ENCODE measurements at places on chromosomes 13 and 19.

GRCh38 chr19:3725640-3726310 is 17.6 kb downstream of the TJP3 start:
- DNase-seq = no peak

- no peak for DNase-seq
These were observed 76.3 kb downstream of the PEG3 start for GRCh38 chr19:56764196-56764695.

- DNase-seq = no peak
These were observed 238.0 kb downstream of the PCDH9 start for GRCh38 chr13:66992183-66992582.

- no peak for DNase-seq
These were observed 135.2 kb downstream of the PCDH9 start for GRCh38 chr13:67094952-67095351.

- no peak for DNase-seq
These were observed 518 bp downstream of the FLT3LG start for GRCh38 chr19:49474542-49474924.

GRCh38 chr19:850221-850978 is 1.7 kb upstream of the ELANE start:
- DNase-seq = peak; percentile 65

- no peak for DNase-seq
These were observed 5.5 kb downstream of the PHLDB3 start for GRCh38 chr19:43499042-43499441.

DNA sequence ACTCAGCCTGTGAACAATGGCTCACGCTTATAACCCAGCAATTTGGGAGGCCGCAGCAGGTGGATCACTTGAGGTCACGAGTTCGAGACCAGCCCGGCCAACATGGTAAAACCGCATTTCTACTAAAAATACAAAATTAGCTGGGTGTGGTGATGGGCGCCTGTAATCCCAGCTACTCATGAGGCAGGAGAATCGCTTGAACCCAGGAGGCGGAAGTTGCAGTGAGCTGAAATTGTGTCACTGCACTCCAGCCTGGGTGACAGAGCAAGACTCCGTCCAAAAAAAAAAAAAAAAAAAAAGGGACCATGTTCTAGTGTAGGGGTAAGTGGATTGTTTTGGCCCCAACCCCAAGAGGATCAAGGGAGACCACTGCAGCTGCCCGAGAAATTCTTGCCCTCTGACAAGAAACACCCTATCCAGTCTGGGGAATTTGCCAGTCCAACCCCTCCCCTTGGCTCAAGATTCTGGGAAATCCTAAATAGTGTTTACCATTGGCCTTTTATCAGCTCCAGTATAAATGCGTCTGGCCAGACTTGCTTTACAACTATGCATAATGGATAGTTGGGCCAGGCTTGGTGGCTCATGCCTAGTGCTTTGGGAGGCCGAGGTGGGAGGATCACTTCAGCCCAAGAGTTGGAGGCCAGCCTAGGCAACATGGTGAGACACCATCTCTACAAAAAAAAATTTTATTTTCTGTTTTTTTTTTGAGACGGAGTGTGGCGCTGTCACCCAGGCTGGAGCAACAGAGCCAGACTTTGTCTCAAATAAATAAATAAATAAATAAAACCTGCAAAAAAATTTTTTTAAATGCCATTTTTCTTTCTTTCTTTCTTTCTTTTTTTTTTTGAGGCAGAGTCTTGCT is 5.1 kb upstream of the DHDH start:
- DNase-seq = no peak

DNA sequence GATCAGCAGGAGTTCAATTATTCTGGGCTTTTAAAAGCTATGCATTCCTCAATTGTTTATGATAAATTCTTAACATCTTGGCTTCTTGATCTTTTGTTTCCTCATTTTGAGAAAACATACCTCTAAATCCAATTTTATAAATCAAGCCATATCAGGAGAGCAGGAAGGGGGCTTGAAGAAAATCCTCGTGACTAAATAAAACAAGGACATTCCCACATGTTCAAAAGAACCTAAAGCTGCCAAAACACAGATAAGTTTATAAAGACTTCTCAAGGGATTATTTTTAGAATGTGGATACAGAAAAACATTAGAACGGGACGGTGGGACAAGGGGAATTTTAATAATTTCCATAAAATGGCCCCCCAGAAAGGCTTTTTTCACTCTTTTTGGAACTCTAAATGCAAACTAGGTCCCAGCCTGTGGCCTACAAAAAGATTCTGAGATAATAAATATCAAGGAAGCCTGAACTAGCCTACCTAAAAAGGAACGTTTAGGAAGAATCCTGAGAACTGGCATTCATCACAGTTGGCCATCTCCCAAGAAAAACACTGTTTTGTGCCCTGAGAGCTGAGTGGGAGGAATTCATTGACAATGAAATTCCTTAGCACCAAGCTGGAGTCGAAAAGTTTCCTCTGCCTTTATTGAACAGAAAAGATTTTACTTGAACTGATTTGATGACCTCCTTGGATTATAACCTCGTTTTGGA is 30.1 kb downstream of the ZAR1L start:
- no peak for DNase-seq

DNA sequence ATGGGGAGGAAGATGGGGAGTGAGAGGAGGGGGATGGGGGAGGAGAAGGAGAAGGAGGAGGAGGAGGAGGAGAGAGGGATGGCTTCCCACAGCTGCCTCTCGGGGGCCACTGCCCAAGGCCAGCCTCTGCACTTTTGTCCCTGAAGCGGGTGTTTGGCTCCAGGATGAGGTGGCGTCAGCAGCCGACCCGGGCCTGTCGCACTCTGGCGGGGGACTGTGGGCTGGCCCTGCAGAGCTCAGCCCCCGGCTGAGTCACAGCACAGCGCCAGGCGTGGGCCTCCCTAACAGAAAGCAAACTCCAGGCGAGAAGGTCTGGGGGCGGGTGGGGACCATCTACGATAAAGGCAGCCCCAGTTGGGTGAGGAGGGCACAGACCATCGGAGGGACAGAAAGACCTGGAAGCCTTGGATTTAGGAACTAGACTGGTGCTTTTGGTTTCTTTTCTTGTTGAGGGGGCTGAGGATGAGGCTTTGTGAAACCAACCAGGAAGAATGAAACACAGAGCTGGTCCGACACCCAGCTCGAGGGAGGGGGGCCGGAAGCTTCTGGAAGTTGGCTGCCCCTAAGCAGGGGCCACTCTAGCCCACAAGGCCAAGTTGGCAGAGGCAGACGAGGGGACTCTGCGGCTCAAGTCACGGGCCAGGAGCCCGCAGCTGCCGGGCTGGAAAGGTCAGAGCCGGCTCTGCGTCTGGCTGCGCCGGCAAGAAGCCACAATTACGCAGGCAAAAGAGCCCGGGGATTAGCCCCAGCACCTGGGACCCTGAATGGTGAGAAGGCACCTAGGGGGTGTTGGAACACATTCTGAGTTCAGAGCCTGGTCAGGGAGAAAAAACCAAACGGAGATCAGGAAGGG is 18.2 kb downstream of the LSM4 start:
- DNase-seq = no peak

DNA sequence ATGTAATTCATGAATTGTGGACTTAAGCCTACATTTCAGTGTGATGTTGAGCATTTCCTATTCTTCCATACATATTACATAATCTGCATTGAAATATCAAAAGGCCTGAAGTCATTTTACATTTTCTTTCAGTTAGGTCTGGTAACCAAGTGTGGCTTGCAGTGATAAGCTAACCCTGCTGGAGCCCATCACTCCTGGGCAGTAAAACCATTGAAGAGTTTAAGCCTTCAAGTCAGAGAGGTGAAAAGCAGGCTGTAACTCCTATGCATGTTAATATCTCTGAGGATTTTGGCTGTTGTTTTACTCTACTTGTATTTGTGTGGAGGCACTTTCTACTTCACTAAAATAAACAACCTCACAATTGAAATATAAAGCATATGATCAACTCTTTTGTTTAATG is 248.8 kb downstream of the SLITRK5 start:
- no peak for DNase-seq

DNA sequence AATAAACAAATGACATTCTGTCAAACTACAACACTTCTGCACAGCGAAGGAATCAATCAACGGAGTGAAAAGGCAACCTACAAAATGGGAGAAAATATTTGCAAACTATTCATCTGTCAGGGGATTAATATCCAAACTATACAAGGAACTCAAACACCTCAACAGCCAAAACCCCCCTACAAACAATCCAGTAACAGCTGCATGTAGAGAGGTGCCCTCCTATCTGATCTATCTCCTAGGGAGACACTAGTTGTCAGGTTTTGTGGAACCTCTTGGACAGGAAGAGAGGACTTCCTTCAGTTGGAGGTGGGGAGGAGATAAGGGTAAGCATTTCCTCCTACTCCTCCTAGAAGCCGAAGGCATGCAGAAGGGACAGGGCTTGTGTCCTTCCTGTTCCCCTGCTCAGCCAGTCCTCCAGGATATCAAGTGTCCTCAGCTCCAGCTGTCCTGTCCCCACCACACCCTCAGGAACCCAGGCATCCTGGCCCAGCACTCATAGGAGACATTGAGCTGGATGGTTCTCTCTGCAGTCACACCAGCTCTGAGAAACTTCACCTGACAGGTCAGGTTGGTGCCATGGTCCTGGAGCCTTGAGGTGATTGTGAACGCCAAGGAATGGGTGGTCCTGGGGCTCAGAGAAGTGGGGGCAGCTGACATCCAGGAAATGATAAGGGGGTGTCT is 9.8 kb upstream of the SIGLEC8 start:
- no peak for DNase-seq

- DNase-seq = no peak
These were observed 155.2 kb upstream of the IPO5 start for GRCh38 chr13:97798171-97798821.

DNA sequence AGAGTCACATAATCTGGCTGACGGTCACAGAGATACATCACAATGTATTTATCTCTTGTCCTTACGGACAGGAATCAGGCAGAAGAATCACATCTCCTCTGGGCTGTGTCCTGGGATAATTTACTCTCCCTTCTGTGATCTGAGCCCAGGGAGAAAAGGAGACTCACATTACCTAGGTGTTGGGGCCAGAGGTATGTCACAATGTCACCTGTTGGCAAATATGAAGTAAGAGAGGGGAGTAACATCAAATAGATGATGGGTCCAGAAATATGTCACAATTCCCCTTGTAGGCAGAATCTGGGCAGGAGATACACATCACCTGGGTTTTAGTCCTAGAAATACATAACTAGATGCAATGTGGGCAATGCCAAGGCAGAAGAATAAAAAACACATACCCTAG is 67.2 kb downstream of the ZNF726 start:
- DNase-seq = no peak

DNA sequence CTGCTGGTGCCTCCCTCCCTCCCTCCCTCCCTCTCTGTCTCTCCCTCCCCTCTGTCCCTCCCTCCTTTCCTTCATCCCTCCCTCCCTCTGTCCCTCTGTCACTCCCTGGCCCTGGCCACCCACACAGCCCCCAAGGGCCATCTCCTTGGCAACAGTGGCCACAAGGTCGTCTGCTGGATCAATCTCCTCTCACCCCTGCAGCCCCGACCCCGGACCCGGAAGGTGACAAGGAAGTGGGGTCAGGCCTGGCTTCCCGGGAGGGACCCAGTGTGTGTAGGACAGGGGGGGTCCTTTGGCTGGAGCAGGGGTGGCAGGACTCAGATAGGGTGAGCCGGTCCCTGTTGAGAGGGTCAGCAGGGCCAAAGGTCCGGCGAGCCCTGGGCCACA is 21.9 kb upstream of the TCF3 start:
- no peak for DNase-seq

DNA sequence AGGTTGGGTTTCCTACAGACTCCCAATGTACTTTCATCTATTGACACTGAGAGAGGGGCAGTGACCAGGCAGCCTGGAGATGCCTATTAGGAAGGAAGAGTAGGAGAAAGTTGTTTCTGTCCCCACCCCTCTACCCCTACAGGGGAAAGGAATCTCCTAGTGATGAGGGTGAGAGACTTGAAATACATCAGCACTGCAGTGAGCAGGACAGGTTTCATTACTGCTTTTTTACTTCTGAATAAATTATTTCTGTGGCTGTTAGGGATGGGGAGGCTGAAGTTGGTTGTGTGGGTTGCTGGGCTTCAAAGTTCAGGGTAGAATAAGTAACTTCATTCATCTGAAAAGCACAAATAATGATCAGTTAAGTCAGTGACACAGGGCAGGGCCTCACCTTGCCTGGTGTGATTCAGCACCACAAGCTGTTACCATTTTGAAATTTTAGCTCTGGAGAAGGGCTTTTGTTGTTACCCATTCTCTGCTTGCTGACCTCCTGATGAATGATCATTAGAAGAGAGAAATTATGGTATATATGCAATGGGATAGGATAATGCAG is 19.3 kb downstream of the CEACAM1 start:
- DNase-seq = no peak

DNA sequence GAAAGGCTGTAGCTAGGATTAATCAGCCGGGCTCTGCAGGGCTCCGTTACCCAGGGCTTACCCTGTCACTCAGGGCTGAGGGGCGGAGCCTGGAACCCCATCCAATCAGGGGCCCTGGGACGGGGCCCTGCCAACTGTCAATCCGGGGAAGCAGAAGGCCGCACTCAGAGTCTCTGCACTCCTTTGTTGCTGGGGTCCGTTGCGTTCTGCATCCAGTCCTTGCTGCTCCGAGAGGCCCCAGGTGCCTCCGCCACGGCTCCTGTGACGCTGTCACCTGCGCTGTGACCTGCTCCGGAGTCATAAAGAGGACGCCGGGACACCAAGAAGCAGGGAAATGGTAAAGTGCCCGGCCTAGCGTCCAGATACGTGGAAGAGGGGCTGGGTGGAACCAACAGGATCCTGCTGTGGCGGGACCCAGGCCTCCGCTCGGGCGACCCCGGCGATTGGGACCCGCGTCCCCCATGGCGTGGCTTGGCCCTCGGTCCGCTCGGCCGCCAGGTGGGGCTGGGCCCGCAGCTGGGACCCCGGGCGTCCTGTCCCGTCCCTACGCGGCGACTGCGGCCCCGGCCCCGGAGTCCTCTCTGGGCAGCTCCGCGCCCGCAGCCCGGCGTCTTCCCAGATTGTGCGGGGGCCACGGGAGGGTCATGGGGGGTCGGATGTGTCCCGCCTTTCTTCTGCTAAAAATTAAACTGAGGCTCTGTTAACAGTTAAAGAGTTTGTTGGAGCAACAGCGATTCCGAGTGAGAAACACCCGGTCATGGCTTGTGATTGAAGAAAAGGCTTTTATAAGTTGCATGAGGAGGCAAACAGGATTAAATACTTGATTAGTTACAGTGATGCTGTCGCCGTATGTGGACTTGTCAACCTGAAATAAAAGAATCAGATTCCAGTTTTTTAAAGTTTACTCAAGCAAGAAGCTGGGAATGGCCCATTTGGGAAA is at the start of gene ZNF491:
Gene ZNF491 (plus strand): TSS at position 133 of the 940 bp plus-strand sequence. CDS start 7,431 bp downstream, outside the sequence.
- DNase-seq = peak; percentile 84

Data from omental fat pad (tissue), 4 donors.